ENCODE measurements at places on chromosomes 2 and 18.

GRCh38 chr2:169716238-169716886 lies 17.3 kb upstream of the KLHL23 start:
- no peak for DNase-seq

GRCh38 chr2:44655401-44655864 lies 286.1 kb upstream of the SIX3 start:
- DNase-seq = no peak

DNA sequence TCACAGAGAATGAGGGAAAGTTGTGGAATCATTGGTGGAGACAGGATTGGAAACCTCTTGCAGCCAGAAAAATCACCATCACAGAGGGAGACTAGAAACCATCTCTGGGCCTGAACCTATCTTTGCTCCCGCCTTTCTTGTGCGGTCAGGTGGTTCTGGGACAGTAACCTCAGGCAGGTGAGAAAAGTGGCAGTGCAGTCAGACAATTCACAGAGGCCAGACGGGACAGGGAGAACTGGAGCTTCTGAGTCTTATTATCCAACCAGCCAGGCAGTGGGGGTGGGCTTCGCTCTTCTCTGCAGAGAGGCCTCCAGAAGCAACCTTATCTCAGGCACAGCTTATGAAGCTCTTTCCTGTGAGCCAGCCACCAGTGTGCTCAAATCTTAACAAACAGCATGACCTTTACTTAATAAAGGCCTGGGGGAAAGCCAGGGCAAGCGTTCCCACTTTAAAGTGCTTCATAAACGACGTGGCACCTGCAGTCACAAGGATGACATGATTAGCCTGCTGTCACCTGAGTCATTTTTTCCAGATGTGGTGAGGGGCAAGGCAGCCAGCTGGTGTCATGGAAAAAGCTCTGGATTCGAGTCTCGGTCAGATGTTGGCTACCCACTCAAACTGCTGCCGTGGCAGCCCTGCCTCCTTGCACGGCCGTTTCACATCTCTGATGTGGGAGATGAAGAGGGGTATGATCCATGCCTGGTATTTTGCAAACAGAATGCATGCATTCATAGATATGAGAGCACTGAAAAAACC lies 109.7 kb downstream of the B3GNT2 start:
- peak; percentile 73 for DNase-seq

- DNase-seq = no peak
Measured at GRCh38 chr2:117702098-117702497, 112.4 kb upstream of the DDX18 start.

DNA sequence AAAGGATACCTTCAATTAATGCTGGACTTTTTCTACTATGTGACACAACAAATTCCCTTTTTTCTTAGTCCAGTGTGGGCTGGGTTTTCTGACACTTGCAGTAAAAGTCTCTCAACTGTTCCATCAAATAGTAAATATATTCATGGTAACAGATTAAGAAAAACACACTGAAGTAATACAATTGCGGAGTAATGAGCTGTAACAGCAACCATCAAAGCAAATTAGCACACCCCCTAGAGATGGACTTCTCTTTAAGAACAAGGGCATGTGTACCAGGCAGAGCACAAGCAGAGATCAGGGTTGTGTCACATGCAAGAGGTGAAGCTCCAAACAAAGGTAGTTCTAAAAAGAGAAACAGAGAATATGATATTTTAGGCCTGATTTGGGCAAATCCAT lies 72.7 kb upstream of the CHRNA1 start:
- no peak for DNase-seq

GRCh38 chr18:37321582-37322491 lies 243.8 kb downstream of the CELF4 start:
- no peak for DNase-seq

- DNase-seq = no peak
Measured at GRCh38 chr2:5751873-5752482, 59.8 kb downstream of the SOX11 start.

- no peak for DNase-seq
Measured at GRCh38 chr2:234947556-234947955, 4.3 kb upstream of the SH3BP4 start.

GRCh38 chr2:12637754-12638153 lies 79.0 kb upstream of the TRIB2 start:
- no peak for DNase-seq

DNA sequence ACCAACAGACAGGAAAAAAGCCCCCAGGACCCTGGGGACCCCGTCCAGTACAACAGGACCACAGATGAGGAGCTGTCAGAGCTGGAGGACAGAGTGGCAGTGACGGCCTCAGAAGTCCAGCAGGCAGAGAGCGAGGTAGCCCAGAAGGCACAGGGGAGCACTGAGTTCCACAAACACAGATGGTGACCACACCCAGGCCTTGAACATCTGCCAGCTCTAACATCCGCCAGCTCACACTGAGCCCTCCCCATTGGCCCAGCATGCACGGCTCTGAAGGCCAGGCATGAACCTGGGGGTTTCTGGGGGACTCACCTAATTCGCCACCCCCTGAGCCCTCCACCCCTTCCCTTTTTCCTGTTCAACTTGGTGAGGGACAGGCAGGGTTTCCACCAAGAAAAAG lies 25.6 kb upstream of the PRLH start:
- no peak for DNase-seq

GRCh38 chr2:128198656-128199055 lies 107.7 kb downstream of the UGGT1 start:
- DNase-seq = no peak

DNA sequence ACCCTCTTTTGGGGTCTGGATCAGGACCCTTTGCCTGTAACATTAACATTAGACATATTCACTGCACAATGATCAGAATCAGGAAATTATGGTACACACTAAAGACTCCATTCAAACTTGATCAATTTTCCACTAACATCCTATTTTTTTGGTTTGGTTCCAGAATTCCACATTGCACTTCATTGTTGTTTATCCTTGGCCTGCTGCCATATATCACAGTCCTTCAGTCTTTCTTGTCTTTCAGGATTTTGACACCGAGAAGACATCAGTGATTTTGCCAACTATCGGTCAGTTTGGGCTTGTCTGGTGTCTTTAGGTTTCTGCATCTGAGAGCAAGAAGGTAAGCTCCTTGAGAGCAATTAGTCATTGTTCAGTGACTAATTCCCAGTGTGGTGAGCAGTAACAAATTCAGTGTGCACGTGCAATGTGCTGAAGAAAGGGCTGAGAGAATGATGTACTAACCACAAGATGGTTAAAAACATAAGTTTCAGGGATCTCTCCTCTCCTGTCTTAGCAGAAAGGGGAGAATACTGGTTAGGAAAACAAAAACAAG lies 23.5 kb downstream of the MARCHF4 start:
- no peak for DNase-seq

DNA sequence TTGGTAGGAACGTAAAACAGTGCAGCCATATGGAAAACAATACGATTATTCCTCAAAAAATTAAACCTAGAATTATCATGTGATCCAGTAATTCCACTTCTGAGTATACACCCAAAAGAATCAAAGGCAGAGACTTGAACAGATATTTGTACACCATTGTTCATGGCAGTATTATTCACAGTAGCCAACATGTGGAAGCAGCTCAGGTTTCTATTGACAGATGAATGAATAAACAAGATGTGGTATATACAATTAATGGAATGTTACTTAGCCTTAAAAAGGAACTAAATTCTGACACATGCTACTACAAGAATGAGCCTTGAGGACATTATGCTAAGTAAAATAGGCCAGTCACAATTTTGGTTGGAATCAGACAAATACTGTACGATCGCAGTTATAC lies 14.2 kb upstream of the RTTN start:
- no peak for DNase-seq

DNA sequence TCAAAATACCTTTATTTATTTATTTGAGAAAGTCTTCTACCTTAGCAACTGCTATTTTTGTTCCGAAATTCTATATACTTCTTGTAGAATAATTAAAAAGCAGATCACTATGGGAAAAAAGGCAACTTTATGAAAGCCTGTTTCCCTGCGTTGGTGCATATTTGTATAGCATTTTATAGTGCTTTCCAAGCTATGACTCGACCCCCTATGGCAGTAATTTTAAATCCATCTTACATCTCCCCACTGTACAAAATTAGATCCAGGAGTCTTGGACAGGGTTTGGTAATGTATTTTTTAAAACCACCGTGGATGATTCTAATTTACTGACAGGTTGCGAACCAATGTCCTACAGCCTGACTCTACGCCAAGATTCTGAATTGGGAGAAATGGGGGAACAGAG lies 10.1 kb downstream of the TANK start:
- DNase-seq = no peak

DNA sequence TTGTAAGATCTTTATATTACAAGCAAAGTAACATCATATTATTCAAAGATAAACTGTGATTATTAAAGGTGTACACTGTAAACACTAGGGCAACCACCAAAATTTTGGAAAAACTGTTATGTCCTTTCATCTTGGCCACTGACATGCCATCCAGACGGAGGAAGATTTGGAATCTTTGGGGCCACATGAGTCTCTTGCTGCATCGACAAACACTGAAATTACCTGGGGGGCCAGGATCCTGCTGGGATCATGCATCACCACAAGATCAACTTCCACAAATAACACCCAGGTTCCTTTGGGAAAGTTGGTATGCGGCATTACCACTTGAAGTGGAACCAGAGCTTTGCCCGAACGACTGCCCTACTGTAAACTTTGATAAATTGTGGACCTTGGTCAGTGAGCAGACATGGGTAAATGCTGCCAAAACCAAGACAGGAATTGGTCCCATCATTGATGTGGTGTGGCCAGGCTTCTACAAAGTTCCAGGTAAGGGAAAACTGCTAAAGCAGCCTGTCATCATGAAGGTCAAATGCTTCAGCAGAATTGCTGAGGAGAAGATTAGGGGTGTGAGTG lies 110.6 kb upstream of the UXS1 start:
- DNase-seq = no peak

DNA sequence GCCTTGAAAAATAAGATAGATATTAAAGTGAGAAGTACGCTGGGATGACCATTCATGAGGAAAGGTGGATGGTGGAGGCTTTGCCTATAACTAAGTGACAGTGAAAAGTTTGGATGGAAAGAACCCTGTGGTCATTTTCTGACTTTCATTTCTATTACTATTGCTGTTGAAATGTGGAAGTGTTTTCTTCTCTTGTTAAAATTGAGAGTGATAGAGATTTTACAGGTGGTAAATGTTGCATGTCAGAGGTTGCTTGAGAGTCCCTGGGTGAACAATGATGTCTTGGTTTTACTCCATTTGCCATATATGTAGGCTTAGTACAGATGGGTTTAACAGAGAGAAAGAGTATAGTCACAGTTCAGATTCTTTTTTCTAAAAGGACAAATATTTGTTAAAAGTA lies 18.4 kb downstream of the NCOA1 start:
- no peak for DNase-seq

DNA sequence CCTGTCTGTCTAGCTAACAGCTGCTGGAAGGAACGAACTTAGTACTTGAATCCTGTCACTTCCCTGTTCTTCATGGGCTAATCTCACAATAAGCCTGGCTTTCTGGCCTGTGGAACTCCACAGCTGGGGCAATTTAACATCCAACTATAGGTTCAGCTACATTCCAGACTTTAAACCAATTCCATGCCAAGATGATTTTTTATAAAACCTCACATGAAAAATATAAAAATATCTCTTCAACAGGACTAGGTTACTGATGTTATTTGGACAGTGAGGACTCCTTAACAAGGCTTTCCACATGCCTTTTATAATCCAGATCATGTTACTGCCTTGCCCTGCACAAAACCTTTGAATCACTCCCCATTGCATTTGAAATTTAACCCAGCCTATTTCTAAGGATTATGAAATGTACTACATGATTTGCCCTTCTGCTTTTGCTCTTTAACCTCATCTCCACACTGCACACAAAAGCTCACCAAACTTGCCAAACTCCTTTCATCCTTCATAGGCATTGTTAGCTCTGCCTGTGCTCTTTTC lies 863.2 kb upstream of the CHAC2 start:
- DNase-seq = no peak

GRCh38 chr2:108626995-108627394 lies 92.3 kb upstream of the RANBP2 start:
- DNase-seq = no peak

DNA sequence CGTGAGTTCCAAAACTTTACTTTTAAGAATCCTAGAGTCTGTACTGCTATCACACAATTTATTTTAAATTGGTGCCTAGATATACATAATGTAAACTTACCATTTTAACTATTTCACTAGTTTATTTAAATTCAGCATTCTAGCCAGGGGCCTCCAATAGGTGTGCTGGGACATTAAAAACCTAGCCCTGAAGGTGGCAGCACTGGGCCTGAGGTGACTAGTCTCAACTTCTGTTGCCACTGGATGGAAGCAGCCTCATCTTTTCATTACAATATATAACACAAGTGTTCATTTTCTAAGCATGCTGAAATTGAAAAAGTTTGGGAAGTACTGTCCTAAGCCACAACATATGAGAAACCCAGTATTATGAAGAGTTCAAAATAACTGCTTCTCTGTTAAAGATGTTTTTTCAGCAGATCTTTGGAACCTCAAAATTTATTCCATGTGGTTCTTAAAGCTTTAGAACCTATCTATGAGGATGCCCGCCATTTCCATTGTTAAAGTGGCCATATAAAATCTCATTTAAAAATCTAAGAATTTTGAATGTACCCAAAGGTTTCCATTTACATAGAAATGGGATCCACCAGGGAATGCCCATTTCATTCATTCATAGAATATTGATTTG lies 2.9 kb upstream of the RBBP8 start:
- DNase-seq = peak; percentile 80

- DNase-seq = no peak
Measured at GRCh38 chr2:150260636-150261035, 226.8 kb downstream of the RND3 start.

DNA sequence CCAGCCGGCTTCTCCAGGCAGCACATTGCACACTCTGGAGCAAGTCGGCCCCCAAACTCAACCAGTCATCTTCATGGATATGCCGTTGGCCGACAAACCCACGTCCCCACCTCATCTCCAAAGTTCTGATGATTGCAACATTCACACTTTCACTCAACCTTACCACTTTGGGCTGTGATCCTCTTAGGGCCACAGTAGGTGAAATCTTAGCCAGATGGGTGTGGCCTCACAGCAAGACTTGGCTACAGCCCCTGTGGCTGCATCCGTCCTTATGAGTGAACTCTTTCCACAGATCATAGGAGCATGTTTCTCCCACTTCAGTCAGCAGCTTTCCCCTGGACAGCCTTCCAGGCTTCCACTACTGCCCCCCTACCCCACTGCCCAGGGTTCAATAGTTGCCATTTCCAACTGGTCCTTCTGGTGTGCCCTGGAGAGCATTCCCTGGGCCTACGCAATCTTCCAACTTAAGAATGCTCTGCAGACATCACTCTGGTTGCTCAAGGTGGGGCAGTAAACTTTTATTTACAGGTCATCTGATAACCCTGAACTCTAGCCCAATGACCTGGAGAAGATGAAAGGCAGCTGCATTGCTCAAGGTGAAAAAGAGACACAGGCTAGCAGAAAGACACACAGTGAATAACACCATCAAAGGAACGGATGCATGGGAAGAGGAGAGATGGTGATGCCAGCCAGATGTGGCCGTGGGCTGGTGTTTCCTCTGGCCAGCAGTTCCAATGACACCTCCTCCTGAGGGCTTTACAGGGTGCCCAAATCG lies 34.5 kb downstream of the ARL4C start:
- no peak for DNase-seq
